Uterine smooth muscle cell (primary cell): ENCODE measurements at places on chromosomes 11 and 22. TPM values are rescaled to one million over a fixed set of nuclear protein-coding genes. Genes with fewer than 3 reads are reported as not detected.

CAPN1 gene
- total RNA-seq, result 88.1 and 117 TPM in 2 replicates

SLC17A6 gene
- not detected in 2 replicates for total RNA-seq

ALG8 gene
- 24.6 and 44.0 TPM in 2 replicates for total RNA-seq

NDUFV1 gene
- total RNA-seq, result 168 and 191 TPM in 2 replicates

PIWIL4 gene
- 1.4 and 1.7 TPM in 2 replicates for total RNA-seq

LUZP2 gene
- under 0.01 and 0.11 TPM in 2 replicates for total RNA-seq

GPHA2 gene
- not detected in 2 replicates for total RNA-seq

LDHAL6A gene
- total RNA-seq, result not detected in 2 replicates

SEPTIN3 gene
- under 0.01 and 0.37 TPM in 2 replicates for total RNA-seq

DDIAS gene
- total RNA-seq, result 3.1 and 8.1 TPM in 2 replicates

FOLR1 gene
- total RNA-seq, result 0.12 TPM in 1 of 2 replicates, not detected in the other

INSC gene
- 0.12 and 0.77 TPM in 2 replicates for total RNA-seq

FDXACB1 gene
- total RNA-seq, result 2.7 and 4.2 TPM in 2 replicates

SPDYC gene
- total RNA-seq, result not detected in 2 replicates

TECTA gene
- total RNA-seq, result 0.22 and 0.87 TPM in 2 replicates

IL18 gene
- 2.0 and 2.3 TPM in 2 replicates for total RNA-seq
